ENCODE measurements at places on chromosomes 11 and 22.
A peak's percentile ranks its signal among the peaks of the same experiment; 100 is the strongest.

DNA sequence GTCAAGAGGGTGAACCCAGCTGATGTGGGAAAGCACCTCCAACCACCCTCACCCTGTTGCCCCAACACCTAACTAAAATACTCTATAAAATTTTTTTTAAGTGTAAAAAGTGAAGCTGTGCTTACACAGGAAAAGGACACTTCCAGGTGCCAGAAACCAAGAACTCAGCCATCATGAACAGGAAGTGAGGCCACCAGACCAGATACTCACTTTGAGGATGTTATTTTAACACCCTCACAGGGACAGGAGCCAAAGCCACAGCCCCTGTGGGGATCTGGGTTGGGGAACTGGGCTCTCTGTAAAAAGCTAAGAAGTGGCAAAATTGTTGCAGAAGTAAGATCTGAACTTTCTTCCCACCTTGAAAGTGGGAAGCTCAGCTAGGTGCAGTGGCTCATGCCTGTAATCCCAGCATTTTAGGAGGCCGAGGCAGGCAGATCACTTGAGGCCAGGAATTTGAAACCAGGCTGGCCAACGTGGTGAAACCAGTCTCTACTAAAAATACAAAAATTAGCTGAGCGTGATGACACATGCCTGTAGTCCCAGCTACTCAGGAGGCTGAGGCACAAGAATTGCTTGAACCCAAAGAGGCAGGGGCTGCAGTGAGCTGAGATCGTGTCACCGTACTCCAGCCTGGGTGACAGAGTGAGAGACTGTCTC lies 3.8 kb downstream of the RSPH14 start:
- DNase-seq = peak; percentile 51

DNA sequence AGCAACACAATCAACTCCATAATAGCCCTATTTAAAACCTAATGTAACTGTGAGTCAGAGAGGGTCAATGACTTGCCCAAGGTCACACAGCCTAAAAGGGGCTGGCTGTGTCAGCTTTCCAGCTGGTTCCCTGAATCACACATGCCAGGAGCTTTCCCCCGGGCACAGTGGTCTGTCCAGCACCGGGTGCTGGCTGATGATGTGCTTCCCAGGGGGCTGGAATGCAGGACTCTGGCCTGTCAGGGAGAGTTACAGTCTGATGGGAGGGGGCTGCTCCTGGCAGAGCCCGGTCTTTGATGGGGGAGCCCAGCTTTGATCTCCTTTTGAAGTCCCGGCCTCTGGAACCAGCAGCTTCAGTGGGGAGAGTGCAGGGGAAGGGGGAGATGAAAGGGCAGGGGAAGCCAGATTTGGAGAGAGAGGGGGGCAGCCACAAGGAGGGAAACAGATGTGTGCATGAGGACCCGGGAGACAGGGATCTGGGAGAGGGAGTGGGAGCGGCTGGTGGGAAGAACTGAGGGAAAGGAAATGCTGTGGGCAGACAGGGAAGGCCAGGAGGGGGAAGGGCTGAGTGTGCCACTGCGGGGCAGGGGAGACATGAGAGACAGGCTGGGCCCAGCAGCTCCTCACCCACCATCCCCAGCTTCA lies 102.7 kb downstream of the NECTIN1 start:
- DNase-seq = no peak

DNA sequence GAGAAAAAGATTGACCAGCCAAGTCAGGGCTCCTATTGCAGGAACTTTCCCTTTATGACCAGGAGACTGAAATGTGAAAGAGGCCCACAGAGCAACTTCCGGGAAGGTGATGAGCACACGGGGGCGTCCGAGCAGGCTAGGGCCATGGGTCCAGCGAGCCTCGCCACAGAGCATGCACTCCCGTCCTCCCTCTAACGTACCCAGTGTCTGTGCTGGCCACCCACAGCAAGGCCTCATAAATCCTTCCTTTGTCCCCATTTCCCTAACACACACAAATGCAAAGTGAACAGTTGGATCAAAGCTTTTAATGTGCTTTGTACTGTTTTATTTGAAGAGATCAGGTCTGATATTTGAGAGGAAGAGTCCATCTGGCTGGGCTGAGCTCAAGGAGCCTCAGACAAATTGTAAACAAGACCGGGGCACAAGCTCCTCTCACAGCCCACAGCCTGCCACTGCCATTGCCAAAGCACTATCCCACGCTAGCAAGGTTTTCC lies 44.3 kb downstream of the BLID start:
- DNase-seq = no peak

- DNase-seq = no peak
Observed at GRCh38 chr11:12764187-12764914, 90.1 kb downstream of the TEAD1 start.

DNA sequence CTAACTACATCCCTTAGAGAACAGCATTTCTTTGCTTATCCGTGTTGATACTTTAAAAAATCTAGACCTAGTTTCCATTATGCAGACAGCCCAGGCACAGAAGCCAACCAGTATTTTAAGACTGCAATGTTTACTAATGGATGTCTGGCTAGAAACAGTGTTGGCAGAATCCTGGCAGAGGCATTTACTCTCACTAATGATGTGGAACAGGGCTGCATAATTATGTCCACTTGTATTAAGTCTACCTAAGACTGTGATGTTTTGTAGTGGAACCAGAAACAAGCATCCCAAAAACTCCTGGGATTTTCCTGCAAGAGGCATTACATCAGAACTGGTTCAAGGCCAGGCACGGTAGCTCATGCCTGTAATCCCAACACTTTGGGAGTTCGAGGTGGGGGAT lies 50.2 kb upstream of the PICALM start:
- DNase-seq = no peak

- peak; percentile 1 for DNase-seq
Observed at GRCh38 chr11:22828373-22828772, 1.2 kb downstream of the SVIP start.

DNA sequence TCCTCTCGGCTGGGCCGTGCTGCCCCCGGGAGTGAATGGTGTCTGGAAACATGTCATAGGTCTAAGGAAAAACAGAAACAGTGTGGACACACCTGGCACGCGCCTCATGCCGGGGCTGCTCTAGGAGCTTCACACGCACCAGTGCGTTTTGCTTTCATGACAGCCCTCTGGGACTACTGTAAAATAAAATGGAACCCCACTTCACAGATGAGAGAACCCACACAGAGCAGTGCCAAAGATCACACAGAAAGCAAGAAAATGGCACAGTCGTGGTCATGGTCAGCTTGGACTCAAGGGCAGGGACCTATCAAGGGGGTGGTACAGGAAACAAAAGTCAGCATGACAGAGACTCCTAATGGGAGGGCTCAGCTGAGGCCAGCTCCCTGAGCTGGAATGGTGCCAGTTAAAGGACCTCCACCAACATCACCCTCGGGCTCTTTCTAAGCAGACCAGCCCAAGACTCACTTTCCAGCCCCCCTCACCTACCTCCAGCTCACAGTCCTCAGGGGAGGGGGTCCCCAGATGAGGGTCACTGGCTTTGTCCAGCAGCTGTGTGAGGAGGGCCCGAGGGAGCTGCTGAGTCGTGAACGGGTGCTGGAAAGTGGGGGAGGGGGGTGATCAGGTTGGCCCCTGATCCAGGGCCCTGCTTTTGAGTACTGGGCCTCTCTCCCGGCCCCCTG lies 3.3 kb downstream of the MAP4K2 start:
- no peak for DNase-seq

- no peak for DNase-seq
Observed at GRCh38 chr11:74257959-74258553, 53.4 kb downstream of the P4HA3 start.

DNA sequence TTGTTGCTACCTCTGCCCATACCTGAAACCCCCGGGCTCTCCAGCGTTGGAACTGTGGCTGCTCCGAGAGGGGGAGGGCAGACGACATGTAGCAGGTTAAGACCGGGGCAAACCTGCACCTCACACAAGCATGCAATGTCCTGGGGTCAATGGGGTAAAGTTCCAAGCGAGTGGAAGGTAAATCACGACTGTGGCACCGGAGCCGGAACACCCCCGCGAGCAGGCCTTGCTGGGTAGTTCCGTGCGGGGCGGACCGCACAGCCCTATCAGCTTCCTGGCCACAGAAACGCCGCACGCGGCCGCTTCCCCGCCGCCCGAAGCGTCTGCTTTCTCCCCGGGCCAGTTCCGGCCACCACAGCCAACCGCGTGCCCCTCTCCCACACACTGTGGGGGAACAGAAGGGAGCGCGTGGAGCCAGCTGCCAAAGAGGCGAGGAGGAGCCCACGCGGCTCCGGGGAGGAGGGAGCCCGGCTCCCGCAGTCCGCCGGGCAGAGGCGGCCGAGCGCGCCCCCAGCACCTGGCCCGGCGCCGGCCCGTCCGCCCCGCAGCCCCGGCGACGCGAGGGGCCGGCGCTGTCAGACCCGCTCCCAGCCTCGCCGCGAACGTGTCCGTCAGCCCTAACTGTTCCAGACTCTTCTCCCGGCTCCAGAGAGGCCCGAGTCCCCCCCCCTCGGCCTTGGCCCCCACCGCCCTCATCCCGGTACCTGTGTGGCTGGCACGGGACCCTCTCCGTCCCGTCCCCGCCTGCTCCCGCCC lies 1.6 kb downstream of the SPTBN2 start:
- DNase-seq = no peak

GRCh38 chr11:57513452-57513795 lies 2.1 kb downstream of the SLC43A1 start:
- DNase-seq = no peak

GRCh38 chr22:39317084-39317774 lies 2.2 kb downstream of the RPL3 start:
- DNase-seq = no peak

DNA sequence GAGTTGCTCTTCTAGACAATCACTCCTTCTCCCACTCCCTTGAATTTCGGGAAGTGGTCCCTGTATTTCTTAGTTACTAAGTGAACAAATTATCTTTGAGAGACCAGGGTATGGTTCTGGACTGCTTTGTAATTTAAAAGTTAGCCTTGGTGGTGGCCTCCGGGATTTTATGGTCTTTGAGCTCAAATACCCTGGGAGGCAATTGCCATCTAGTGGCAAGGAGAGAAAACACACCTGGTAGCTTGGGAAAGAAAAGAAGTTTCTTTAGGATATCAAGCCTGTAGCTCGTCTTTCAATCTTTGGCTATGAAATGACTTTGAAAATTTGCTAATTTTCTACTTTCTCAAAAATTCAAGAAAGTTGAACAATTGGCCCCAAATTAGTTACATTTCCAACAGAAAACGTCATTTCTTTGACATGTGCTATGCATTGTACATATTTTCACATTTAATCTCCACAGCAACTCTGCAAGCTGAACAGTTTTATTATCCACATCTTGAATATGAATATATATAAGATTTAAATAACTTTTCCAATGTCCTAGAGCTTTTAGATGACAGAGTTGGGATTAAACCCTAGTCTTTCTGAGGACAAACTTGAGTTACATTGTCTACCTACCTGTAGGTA lies 39.1 kb downstream of the MMP27 start:
- peak; percentile 49 for DNase-seq

DNA sequence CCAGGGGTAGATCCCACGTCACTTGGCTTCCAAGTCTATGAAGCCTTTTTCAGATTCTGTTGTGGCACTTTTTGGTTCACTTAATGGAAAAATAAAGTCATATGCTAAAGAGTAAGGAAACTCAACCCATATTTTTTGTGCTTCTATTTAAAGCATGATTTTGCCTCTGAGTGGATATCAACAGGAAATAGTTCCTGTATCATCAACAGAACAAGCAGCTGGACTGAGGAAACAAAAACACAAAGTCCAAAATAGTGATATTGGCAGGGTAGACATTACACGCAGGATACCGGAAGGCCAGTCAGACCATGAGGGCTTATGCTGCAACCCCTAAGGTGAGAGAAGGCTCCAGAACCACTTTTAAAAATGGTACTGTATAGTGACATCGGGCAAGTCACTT lies 248.3 kb upstream of the ANO5 start:
- no peak for DNase-seq

DNA sequence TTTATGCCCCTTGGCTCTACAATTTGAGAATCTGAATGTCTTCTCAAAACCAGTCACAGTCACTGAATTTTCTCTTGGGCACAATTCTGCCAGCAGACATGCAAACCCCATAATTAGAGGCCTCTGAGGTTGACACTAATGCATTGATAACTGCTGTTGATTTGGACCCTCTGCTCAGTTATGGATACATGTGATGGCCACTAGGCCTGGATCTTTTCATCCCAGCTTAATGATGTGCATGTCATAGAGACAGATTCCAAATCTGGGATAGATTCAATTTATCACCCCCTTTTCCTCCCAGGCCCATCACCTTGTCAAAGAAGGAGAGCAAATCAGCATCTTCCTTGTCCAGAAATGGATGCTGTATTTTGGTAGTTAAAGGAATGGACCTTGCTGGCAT lies 92.2 kb downstream of the C11orf91 start:
- DNase-seq = no peak

DNA sequence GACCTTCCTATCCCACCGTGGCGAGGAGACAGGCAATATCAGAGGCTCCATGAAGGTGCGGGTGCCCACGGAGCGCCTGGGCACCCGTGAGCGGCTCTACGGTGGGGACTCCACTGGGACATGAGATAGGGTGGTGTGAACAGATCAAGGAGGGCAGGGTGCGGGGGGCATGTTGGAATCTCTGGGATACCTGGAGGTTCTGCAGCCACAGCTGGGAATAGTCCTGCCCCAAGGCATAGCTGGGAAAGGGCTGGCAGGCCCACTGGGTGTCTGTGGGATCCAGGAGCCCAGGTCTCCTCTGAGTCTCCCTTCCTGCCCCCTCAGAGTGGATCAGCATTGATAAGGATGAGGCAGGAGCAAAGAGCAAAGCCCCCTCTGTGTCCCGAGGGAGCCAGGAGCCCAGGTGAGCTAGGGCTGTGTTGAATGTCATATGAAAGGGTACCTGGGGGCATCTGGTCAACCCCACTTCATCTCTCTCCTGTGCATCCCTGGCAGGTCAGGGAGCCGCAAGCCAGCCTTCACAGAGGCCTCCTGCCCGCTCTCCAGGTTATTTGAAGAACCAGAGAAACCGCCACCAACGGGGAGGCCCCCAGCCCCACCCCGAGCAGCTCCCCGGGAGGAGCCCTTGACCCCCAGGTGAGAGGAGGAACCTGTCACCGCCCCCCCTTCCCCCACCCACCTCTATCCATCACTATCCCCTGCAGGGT lies 8.5 kb downstream of the PHOX2A start:
- no peak for DNase-seq

DNA sequence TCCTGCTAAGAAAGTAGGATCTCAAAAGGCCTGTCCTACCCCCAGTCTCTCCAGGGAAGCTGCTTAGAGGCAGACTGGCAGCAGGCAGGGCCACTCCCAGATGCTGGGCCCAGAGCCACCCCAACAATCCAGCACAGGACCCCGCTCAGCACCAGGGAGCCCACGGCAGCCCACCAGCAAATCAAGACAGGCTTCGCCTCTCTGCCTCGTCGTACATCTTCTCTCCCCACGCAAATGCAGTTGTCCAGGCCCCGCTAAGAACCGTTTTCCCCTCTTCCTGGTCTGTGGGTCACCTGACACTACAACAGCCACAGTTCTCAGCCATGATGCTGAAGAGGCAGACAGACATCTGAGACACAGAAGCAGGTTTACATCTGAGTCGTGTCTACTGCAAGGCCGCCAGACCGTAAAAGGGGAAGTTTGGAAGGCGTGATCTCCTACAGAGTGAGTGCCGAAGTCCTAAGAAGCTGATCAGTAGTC lies 51.1 kb downstream of the IGSF9B start:
- DNase-seq = no peak

All from activated CD4-positive, alpha-beta T cell treated with anti-CD3 and anti-CD28 coated beads, Interleukin-2, Interleukin-4, amounts not matched to agents 100 ng/mL and 50 ng/mL, durations not matched to agents 16 hours and 8 hours (primary cell).